Activated naive CD8-positive, alpha-beta T cell treated with anti-CD3 and anti-CD28 coated beads, Interleukin-2, amount 10 ng/mL, durations not matched to agents 7 days and 5 days (primary cell): ENCODE measurements at places on chromosomes 5 and 9.

DNA sequence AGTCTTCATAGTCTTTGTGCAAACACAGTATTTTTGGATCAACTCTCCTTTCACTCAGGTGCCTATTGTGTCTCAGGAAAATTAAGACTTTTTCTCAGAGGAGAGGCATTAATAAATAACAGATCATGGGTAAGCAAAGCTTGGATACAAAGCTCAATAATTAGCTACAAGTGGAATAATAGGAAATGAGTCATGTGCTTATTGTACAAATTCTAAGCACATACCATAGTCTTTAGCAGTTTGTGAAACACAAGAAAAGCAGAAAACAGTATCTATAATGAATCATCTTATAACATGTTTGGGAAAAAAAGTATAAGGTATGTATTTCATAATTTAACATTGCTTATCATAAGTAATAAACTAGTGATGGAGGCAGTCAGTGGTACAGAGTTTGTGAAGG lies 477.0 kb downstream of the CDH10 start:
- DNase-seq = no peak

- no peak for DNase-seq
These were observed 199.5 kb upstream of the CLINT1 start for GRCh38 chr5:158058208-158059120.

- no peak for DNase-seq
These were observed 24.4 kb upstream of the SYNPO start for GRCh38 chr5:150616024-150616470.

- no peak for DNase-seq
These were observed 9.2 kb downstream of the POC5 start for GRCh38 chr5:75707911-75708509.

DNA sequence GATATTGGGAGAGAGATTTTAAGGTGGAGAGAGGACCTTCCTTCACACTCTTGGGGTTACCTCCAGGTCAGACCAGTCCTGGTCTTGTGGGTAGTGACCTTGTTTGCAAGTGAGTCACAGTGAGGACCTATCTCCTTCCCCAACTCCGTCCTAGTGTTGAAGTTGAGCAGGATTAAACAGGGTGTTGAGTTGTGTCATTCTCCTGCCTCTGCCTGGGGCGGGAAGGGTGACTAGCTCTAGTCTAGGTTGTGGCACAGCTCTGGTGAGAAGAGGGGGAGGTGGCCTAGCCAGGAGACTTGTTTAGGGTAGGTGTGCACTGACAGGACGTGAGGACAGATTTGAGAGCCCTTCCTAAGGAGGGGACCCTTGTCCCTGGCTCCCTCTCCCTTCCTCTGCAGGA lies 119.6 kb upstream of the PITX1 start:
- no peak for DNase-seq

DNA sequence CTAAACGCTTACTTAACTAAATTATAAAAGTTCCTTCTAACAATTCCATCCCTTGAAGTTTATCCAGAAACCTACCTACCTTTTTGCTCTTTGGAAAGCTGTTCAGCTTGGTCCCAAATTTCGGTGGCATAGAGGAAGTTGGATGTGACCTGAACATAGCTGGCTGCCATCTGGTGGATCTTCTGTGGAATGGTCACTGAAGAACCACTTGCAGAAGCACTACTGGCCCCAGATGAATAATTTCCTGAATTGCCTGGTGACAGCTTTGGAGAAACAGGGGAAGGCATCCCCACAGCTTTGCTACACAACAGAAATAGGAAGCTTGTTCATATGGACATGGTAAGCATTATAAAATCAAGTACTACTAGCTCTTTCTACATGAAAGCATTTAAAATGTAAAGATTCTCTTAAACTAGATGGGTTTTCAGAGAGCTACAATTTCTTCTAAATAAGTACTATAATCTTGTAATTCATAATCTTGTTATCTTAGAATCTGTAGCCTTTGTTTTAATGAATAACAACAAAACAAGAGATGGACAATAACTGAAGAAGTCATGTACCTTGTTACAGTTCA lies 9.9 kb downstream of the LEAP2 start:
- DNase-seq = no peak

GRCh38 chr9:134707031-134707680 lies 65.6 kb downstream of the COL5A1 start:
- DNase-seq = no peak

GRCh38 chr5:61254969-61255555 lies 77.0 kb upstream of the ZSWIM6 start:
- no peak for DNase-seq

DNA sequence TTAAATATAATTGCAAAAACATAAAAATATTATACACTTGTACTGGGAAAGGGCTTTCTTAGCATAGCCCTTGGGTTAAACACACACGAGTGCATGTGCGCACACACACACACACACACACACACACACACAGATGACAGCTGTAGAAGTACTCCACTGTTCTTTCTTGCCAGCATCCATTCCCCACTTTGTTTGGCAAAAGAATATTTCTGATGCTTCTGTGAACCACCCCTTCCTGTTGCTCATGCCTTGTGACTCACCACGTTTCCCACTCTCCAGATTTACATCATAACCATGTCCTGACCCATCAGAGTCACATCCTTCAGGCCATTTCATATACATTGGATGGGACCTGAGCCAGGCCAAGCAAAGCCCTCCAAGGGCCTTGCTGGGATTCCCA lies 280.1 kb downstream of the DNAH5 start:
- DNase-seq = no peak

DNA sequence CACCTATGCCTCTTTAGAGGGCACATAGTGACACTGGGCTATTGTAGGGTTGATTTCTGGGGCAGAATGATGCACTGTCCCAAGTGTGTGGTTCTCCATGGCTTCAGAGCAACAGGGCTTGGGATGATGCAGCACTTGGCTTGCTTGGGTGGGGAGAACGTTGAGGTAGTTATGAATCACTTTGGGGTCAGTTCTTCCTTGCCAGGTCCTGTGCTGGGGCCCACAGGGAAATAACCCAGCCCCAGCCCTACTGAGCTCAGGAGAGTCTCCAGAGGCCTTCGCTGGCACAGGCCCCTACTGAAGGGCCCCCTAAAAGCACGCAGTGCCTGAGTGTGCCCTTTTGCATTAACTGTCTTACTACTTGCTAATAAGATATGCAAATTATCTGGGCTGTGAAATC lies 24.2 kb downstream of the JADE2 start:
- DNase-seq = no peak

GRCh38 chr5:167920589-167920988 lies 370.9 kb upstream of the WWC1 start:
- no peak for DNase-seq

GRCh38 chr9:79357194-79357593 lies 214.6 kb upstream of the TLE4 start:
- no peak for DNase-seq

DNA sequence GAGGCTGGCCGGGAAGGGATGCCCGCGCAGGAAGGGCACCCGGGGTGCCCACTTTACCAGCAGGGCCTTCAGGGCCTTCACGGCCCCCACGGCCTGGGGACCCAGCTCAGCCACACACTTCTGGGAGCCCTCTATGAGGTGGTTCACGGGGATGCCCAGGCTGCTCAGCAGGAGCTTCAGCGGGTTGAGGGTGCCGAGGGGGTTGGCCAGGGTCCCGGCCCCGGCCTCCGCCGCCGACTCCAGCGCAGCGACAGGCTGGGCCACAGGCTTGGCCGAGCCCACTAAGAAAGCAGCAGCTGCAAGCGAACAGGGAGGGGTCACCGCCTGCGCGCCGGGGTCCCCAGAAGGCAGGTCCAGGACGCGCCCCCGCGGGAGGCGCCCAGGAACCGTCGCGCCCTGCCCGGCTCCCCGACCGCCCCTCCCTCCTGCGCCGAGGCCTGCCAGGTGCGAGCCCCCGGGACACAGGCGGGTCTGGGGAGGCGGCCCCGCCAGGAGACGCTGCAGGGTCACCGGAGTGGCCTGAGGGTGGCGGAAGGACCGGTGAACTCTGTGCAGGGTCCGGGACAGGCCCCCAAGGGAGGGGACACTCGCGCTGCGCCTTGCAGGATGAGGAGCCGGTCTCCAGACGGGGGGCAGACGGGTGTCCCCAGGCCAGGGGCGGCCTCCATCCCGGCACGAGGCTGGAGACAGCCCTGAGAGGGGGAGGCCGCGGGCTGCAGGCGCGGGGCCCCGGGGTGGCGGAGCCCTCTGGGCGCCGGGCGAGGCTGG lies 572 bp downstream of the SCGB3A1 start:
- no peak for DNase-seq

- DNase-seq = no peak
These were observed 94.6 kb upstream of the RASGRF2 start for GRCh38 chr5:80865551-80865950.

GRCh38 chr5:136006761-136007251 lies 22.0 kb upstream of the TGFBI start:
- no peak for DNase-seq

- no peak for DNase-seq
These were observed 2.4 kb upstream of the CDO1 start for GRCh38 chr5:115818821-115819220.

GRCh38 chr9:108182950-108183381 lies 672.8 kb downstream of the ACTL7B start:
- no peak for DNase-seq

DNA sequence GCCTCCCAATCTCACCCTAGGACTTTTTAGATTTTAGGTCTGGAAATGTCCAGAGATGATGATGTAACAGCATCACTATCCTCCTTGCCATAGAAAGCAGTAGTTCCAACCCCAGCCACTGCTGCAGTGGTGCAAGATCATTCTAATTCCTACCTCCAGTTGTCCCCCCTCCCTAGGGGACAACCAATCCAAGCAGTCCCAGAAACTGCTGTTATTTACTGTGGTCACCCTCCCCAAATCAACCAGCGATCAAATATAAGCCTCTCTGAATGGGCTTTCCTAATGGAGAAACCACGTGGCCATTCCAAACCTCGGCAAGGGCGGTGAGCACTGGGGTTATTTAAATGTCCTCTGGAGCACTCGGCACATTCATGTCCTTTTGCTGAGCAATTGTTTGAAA lies 159.8 kb downstream of the SLF1 start:
- DNase-seq = no peak

DNA sequence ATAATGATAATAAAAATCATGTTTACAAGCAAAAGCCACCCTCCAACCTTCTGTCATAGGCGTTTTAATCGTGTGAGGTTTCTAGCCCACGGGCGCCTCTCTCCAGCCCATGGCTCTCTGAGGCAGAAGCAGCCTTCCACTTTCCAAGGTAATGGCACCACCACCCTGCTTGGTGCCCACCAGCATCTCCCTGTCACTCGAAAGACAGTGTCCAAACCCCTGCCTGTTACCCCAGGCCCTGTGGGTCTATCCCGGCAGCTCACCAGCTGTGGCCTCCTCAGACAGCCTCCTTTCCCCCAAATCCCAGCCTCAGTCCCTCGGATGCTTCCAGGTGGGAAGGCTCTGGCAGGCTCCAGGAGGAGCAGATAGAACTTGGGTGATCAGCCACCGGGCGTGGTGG lies 123.8 kb upstream of the LPCAT1 start:
- DNase-seq = no peak

- DNase-seq = no peak
These were observed 26.3 kb downstream of the SHLD3 start for GRCh38 chr5:65651144-65651543.

DNA sequence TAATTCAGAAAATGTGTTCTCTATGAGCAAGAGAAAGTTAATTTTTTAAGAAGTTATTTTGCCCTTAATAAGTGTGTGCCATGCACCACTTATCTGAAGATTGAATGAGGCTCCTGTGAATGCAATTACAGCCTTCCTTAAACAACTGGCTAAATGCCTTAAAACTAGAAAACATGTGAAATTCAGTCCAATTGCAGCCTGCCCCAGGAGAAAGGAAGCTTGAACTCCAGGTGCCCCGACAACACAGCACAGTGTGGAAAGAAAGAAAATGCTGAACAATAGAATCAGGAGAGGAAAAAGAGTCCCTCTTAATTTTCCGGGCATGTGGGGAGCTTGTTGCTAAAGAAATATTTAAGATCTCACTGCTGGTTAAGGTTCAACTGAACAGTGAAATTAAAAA lies 8.8 kb downstream of the LHFPL2 start:
- DNase-seq = no peak
